MCF 10A (cell line): ENCODE measurements at places on chromosomes 7 and 10.

- DNase-seq: no peak
Observed at GRCh38 chr7:101862280-101863220, 45.1 kb downstream of the CUX1 start.

DNA sequence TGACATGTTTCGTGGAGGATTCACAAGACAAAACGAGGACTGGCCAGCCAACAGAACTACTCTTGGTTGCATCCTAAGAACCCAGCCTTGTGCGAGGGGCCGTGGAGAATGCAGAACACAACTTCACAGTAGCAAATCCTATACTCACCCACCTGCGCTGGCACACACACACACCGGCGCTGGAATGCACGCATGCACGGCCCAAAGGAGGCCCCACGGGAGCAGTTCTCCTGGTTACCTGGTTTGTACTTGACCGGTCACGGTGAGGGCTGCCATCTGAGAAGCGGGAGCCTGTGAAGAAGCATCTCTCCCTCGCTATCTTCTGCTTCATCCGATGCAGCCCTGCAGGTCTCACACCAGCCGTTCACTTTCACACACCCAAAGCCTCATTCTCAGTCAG is 137.8 kb downstream of the ZMYND11 start:
- no peak for DNase-seq

DNA sequence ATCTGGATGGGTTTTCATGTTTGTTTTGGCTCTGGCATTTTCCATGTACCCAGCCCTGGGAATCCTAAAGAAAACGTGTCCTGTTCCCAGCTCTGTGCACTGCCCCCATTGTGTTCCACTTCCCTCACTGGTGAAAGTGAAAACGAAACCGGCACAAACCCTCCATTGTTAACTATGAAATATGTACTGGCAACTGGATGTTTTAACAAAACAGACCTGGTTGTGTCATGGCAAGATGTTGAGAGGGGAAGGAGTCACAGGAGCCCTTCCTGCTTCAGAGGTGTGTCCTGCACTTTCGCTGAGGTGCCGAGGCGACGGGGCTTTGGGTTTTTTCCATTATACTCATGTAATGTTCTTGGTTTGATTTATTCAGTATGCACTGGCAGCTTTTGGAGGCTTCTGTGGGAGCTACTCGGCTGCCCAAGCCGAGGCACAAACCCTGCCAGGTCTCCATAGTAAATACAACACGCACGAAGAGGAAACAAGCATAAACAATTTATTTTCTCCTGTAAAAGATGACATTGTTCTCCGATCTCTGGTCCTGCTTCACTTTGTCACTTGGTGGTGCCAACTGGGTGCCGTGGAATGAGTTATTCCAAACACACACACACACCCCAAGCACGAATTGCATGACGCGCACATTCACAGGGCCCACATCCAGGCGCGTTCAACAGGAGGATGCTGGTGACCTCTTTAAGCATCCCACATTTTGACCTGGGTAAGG is 118.2 kb downstream of the CDK6 start:
- peak; percentile 83 for DNase-seq

- no peak for DNase-seq
Observed at GRCh38 chr10:64148607-64149006, 627.4 kb downstream of the REEP3 start.

GRCh38 chr10:43035800-43036199 is 41.1 kb upstream of the RET start:
- DNase-seq: no peak

DNA sequence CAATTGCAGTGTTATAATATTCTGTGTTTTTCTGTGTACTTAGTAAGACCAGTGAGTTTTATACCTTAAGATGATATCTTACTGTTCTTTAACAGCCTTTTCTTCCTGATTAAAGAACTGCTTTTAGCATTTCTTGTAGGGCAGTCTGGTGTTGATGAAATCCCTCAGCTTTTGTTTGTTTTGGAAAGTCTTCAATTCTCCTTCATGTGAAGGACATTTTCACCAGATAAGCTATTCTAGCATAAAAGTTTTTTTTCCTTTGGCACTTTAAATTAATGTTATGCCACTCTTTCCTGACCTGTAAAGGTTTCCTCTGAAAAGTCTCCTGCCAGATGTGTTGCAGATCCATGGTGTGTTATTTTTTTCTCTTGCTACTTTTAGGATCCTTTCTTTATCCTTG is 1059.8 kb downstream of the LRMDA start:
- DNase-seq: peak; percentile 57

DNA sequence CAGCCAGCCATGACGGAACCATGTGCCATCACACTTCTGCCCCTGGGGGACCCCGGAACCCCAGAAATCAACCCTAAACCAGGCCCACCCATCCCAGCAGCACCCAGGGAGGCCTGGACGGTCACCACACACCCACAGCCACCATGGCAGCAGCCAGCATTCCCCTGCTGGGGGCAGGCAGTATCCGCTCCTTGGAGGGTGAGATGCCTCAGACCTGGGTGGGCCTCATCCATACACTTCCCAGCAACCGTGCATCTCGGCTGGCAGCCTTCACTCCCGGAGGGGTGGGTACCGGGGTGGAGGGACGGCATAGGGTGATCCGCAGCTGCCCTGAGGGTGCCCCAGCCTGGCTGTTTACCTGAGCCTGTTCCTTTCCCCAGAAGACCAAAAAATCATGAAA is 69.1 kb upstream of the FAM20C start:
- DNase-seq: no peak

DNA sequence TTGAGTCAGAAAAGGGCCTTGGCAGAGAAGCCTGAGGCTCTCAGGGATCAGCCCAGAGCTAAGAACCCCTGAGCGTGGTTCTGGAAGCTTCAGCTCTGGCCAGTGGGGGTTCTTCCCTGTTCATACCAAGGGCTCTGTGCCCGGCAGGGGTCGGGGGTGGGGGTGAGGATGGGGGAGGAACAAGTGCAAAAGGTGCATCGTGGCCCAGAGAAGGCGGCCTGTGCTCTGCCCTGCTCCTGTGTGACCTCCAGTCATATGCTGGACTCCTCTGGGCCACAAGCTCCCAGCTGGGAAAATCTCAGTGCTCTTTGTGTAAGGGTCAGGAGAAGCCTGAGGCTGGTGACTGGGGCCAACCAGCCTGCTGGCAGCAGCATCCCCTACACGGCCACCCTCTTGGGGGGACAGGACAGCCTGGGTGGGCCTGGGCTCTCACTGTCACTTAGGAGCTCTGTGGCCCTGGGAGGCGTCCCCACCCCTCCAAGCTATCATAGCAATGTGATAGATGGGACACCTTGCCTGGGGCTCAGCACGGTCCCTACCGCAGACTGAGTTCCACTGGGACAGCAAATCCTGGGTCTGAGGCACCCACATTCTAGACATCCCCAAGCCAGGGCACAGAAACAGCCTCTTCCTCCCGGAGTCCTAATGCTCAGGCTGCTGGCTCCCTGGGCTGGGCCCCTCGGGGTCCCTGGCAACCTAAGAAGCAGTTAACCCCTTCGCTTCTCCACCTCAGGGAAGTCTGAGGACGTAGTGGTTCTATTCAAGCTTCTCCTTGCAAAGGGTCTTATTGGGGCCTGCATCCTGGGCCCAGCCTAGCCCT is 2.5 kb downstream of the MMRN2 start:
- no peak for DNase-seq

DNA sequence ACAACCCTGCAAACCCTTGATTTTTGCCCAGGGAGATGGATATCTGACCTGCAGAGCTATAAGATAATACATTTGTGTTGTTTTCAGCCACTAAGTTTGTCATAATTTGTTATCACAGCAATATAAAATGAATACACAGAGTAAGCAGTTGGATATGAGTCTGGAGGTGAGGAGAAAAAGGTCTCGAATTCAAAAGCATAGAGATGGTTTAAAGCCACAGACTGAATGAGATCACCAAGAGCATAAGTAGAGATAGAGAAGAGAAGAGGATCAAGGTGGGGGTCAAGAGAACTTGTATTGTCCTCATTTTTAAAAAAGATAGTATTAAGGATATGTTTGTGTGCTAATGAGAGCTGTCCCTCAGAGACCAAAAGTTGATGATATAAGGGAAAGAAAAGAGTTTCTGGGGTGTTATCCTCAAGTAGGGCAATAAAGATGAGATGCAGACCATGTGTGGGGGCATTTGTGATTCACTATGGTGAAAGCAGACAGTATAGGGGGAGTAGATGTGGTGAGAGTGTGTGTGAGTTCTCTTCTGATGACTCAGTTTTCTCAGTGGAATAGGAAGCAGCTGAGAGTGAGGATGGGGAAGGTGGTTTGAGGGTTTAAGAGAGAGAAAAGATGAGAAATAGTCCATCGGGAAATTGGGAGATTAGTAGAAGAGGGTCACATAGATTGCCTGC is 25.8 kb upstream of the PCGF5 start:
- no peak for DNase-seq

DNA sequence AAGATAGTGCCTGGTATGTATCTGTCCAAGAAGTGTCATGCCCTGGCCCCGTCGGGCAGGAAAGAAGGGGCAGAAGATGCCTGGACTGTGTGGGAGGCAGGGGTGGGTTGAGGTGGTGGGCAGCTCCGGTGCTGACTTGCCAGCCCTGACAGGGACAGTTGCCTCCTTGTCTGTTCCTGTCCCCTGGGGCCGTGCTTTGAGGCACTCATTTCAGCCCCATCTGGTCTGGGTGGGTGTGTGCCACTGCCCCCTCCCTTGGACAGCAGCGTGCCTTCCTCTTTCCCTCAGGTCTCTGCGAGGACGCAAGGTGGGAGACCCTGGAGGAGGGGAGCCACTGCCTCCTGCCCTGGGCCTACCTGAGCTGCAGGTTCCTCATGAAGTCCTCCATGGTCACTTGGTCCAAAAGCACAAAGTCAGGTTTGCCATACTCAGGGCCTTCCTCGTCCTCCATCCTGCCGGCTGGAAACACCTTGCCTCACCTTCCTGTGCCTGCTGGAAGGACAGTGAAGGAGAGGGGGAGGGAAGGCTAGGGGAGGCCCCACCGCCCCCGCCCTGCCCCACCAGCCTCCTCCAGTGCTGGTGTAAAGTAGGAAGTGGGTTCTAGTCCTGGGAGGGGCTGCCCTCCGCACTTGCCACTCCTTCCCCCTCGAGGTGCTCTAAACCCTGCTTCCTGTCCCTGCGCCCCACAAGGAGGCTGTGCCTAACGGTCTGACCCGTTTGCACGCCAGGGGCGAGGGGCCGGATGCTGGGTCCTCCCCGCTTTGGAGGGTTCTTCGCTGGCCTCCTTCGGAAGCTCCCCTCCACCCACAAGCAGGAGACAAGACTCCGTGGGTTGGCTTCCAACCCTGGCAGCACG is at the start of gene MYO1G:
Gene MYO1G (minus strand): TSS at position 505 of the 856 bp plus-strand sequence. CDS start 54 bp downstream, at position 451.
- DNase-seq: no peak

DNA sequence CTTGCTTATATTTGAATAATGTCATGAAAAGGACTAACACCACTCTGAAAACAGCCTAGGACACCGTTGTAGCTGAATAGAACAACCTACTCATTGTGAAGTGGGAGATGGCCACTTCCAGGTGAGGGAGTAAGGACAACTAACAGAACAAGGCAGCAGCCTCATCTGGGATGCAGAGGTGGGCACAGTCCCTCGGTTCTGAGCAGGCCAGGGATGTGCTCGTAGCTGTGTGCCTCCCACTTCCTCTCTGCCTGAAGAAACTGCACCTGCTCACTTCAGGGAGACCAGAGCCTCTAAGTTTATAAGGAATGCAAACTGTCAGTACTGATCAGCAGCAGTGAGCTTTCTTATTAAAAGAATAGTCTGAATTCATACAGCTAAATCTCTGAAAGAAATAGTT is 2.5 kb downstream of the VSTM4 start:
- DNase-seq: no peak

- peak; percentile 66 for DNase-seq
Observed at GRCh38 chr10:22369434-22370072, 24.3 kb downstream of the SPAG6 start.

DNA sequence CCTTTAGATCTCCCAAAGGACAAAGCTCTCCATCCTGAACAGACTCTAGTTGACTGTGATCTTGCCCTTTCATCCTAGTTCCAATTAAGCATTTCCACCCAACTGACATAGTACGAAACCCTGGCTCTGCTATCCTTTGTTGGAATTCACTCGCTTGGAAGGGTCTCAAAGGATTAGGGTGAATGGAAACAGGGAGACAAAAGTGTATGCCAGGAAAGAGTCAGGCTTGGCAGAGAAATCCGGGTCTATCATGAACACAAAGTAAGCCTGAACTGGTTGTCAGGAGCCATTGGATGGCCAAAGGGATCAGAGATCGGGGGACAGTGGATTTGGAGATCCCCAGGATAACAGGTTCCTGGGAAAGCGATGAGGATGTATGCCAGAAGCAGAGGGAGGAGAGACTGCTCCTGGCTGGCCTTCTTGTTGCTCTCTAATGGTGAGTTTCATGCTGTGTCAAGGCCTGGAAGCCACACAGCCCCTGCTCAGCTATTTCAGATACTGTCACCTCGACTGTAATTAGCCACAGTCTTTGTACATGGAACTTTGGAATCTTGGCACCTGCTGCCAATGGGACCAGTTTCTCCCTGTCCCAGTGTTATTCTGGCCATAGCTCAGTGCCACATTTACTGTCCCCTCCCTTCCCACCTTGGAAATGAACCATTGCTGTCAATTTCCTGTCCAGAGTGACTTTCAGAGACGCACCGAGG is 1168.7 kb upstream of the AUTS2 start:
- no peak for DNase-seq

DNA sequence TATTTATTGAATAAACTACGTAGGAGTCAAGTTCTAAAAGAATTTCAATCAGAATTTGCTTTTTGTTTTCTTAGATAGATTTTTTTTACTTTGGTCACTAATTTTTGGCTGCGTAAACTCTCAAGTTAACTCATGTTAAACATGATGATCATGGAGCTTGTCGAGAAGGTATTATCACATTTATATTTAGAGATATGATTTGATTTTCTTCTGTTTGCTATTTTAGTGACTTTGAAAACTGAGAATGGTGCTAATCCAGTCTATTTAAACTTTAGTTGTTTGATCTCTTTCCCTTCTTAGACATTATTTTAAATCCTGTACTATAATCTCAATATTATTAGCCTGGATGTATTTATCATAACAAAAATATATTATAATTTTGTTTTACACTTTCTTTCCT is 179.4 kb upstream of the SEMA3C start:
- no peak for DNase-seq

GRCh38 chr7:95250571-95250970 is 73.8 kb downstream of the PON1 start:
- DNase-seq: no peak

GRCh38 chr10:6400821-6401465 is 179.1 kb downstream of the PRKCQ start:
- DNase-seq: no peak

- peak; percentile 78 for DNase-seq
Observed at GRCh38 chr7:55086413-55087201, 67.8 kb downstream of the EGFR start.

GRCh38 chr10:818526-819220 is 112.8 kb downstream of the LARP4B start:
- DNase-seq: no peak

- peak; percentile 59 for DNase-seq
Observed at GRCh38 chr7:98119256-98119918, 12.7 kb downstream of the LMTK2 start.

GRCh38 chr10:102629661-102630614 is 14.3 kb upstream of the TRIM8 start:
- peak; percentile 57 for DNase-seq

DNA sequence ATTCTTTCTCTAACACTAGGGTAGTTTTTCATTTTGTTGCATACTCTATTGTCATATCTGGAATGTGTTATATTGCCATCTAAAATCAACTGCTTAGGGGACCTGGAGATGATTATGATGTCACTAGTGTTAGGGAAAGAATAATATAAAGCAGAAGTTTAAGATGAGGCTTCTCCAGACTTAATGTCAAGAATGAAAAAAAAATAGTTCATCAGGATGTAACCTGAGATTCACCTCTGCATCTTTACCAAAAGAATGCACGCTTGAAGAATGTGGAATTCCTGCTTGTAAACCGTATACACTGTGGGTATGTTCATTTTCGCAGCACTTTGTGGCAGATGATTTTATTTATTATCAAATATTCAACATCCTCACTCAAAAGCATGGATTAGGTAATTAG is 184.6 kb downstream of the ST7 start:
- no peak for DNase-seq

GRCh38 chr10:11724938-11725776 is 17.0 kb upstream of the ECHDC3 start:
- peak; percentile 72 for DNase-seq
